Transverse colon (tissue), 4 donors: ENCODE measurements at places on chromosomes 13 and 19.
A peak's percentile ranks its signal among the peaks of the same experiment; 100 is the strongest.

- no peak for DNase-seq
These were observed 58.3 kb downstream of the RAP2A start for GRCh38 chr13:97492257-97492656.

DNA sequence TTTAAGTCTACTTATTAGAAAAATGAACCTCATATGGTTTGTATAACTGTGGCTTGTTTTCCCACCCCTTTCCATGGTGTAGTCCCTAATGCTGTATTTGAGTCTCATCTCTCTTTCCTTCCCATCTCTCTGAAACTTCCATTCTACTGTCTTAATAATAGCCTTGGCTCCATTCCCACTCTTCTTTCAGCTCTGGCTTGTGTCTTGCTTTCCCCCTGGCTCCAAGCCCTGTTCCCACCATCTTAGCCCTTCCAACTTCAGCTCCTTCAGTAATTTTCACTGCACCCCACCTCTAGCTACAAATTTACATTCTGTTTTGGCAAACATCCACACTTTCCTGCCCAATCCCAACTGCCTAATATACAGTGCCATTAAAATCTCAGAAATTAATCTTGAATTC is 137.5 kb downstream of the SLITRK6 start:
- no peak for DNase-seq

DNA sequence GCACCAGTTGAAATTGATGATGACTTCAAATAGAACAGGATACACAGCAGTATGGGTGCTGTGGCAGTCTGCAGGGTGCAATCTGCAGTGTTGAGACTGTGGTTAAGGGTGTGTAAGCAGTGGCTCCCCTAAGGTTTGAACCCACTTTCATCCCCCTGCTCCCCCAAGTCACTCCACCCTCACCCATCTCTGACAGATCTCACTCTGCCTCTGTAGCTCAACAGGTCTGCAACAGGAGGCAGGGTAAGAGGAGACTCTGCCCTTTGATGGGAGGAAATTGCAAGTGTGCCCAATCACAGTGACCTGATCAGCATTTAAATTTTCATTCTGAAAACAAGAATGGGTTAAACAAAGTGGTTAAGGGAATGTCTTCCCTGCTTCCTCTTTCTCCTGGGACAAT is 92.4 kb downstream of the DCT start:
- DNase-seq = no peak

GRCh38 chr13:60018536-60018935 is 145.2 kb downstream of the DIAPH3 start:
- DNase-seq = no peak

DNA sequence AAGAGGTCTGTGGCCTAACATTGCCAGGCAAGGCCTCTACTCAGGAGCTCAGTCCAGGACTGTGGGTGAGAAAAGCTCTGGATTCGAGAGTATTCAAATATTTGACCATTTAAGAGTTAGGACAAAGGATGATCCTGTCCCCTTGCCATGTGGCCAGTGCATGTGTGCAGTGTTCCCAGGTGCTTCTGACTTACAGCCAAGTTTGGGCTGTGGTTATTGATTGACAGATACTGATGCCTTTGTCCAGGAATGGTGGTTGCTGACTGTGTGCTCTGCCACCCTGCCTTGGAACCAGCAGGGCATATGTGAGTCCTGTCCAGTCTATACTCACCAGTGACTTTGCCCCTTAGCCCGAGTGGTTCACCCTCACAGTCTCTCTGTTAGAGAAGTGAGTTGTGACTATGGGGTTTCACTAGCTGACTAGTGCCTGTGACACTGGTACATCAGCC is 51.9 kb downstream of the GARRE1 start:
- peak; percentile 43 for DNase-seq

DNA sequence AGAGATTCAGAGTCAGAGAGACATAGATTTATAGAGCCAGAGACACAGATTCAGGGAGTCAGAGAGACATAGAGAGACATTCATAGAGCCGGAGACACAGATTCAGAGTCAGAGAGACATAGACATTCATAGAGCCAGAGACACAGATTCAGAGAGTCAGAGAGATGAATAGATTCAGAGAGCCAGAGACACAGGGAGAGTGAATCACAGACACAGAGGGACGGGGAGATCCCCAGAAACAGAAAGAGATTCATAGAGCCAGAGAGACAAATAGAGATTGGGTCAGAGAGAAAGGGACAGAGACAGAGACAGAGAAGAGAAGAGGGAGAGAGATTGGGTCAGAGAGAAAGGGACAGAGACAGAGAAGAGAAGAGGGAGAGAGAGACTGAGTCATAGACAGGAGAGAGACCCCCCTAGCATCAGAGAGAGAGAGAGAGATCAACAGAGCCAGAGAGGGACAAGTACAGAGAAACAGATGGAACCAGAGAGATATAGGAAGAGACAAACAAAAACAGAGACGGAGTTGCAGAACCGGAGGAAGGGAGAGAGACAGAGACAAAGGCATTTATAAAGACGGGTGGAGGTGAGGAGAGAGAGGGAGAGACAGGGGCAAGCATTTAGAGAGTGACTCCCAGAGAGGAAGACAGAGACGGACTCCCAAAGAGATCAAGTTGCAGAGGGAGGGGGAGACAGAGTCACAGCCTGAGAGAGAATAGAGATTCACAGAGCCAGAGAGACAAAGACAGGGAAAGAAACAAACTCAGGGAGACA is 1.1 kb upstream of the PRKCG start:
- no peak for DNase-seq

DNA sequence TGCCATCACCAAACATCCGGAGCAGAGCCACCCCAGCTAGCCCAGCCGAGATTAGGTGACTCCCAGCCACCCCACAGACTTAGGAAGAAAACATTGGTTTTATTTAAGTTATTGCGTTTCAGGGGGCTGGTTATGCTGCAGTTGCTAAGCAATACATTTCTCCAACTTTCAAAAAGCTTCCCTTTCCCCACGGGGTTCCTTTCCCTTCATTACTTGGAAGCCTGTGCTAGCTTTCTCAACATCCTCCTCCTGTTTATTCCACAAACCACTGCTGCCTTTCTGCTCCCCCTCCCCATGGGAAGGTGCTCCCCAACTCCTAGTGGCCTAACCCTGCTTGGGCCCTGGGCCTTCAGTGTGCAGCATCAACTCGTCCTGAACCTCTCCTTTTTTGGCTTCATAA is 52.6 kb downstream of the CDADC1 start:
- no peak for DNase-seq

DNA sequence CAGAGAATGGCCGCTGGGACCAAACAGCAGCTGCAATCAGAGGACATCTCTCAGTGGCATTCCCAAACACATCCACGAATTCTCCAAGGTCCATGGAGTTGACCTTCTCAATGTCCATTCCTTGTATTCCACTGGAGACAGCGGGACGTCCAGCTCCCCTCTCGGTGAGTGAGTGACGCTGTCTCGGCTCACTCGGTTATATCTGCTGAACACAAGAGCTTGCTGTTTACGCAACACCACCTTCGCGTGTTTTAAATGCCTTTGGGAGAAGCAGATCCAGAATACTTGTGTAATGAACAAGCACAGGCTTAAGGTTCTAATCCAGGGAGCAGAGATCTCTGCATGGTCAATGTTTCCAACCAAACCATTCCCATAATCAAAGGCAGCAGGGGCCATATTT is at the start of gene URAD:
Gene URAD (minus strand): TSS at position 174 of the 400 bp plus-strand sequence. CDS start 56 bp downstream, at position 118.
- DNase-seq = no peak

- DNase-seq = no peak
These were observed 2.7 kb upstream of the SOX1 start for GRCh38 chr13:112064222-112064621.

GRCh38 chr13:112814905-112815585 is 125.2 kb downstream of the ATP11A start:
- no peak for DNase-seq

DNA sequence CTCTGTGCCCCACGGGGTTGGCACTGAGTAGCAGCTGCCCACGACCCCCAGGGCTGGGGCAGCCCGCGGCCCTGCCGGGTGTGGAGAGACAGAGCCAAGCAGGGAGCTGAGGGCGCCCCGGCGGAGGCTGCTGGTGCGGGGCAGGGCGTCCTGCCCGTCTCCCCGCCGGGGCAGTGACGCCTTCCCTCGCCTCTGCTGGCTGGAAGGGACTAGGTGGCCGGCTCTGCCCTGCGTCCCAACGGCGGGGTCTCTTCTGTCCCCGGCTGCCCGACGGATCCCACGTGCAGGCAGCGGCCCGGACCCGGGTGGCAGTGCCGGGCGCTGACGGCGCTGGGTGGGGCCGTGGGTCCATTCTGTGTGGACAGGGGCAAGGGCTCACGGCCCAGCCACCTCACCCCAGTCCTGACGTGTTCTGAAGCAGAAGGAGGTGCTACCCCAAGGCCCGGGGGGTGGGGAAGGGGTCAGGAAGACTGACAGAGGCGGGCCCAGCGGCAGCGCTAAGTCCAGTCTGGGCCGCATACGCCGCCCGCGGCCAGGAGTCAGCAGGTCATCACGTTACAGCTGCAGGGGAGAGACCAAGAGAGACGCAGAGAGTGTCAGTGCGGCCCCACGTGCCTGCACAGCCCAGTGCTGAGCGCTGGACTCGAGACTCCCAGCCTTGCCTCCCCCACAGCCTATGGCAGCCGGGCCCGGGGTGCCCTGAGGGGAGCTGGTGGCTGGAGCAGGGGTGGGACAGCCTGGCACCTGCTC is 15.1 kb upstream of the PLPP2 start:
- no peak for DNase-seq

DNA sequence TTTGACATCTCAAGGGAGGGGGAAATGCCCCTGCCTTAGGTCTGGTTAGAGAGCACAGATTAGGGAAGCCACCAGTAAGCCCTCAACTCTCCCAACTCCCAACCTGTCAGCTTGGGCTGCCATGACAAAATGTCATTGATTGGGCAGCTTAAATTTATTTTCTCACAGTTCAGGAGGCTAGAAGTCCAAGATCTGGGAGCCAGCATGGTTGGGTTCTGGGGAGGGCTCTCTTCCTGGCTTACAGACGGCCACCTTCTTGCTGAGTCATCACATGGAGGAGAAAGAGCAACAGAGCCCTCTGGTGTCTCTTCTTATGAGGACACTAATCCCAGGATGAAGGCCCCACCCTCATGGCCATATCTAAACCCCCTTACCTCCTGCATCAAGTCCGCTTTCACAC is 24.2 kb downstream of the C19orf12 start:
- no peak for DNase-seq
